Activated T-helper 1 cell treated with anti-CD3 and anti-CD28 coated beads, Interleukin-12 subunit alpha, Interleukin-12 subunit beta, Interleukin-2, Interleukin-4 antibody, amounts not matched to agents 30 ng/mL and 10 ng/mL and 1 ng/mL, durations not matched to agents 14 hours and 24 hours and 36 hours (primary cell): ENCODE measurements at places on chromosomes 16 and 17.
A peak's percentile ranks its signal among the peaks of the same experiment; 100 is the strongest.

GRCh38 chr16:49369651-49370611 is 3.7 kb upstream of the C16orf78 start:
- H3K27ac ChIP-seq: no peak overlapping the region
- no peak for DNase-seq
- peaks cover 4% of the 10 kb centered on the region for H3K27me3 ChIP-seq
- H3K4me1 ChIP-seq: no peaks in the 10 kb centered on the region
- H3K36me3 ChIP-seq: no peaks in the 10 kb centered on the region

DNA sequence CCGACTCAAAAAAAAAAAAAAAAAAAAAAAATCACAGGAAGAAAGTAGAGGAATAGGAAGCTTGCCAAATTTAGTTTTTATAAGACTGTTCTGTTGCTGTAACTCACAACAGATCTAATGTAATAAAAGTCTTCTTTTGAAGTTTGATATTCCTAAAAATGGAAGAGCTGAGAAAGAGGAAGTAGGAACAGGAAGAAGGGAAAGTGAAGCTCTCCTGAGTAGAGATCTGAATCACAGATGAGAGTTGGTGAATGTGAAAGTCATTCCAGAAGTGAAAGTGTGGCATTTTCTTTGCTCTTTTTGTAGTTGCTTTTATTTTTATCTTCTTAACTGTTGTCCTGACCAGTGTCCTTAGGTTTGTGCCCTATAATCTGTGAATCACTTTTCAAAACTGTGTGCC is 2.1 kb downstream of the NMT1 start:
- H3K27ac ChIP-seq: no peak overlapping the region
- H3K36me3 ChIP-seq: peaks cover 23% of the 10 kb centered on the region
- no peaks in the 10 kb centered on the region for H3K27me3 ChIP-seq
- peak overlapping the region; percentile 48 for H3K4me3 ChIP-seq
- no peak for DNase-seq
- peaks cover 25% of the 10 kb centered on the region for H3K4me1 ChIP-seq

- DNase-seq: no peak
- H3K4me3 ChIP-seq: peak overlapping the region; percentile 29
- H3K36me3 ChIP-seq: peaks cover 2% of the 10 kb centered on the region
- peak overlapping the region; percentile 6 for H3K27ac ChIP-seq
- no peaks in the 10 kb centered on the region for H3K27me3 ChIP-seq
- peaks cover 58% of the 10 kb centered on the region for H3K4me1 ChIP-seq
Measured at GRCh38 chr17:19371259-19372010, 6.9 kb upstream of the MAPK7 start.

DNA sequence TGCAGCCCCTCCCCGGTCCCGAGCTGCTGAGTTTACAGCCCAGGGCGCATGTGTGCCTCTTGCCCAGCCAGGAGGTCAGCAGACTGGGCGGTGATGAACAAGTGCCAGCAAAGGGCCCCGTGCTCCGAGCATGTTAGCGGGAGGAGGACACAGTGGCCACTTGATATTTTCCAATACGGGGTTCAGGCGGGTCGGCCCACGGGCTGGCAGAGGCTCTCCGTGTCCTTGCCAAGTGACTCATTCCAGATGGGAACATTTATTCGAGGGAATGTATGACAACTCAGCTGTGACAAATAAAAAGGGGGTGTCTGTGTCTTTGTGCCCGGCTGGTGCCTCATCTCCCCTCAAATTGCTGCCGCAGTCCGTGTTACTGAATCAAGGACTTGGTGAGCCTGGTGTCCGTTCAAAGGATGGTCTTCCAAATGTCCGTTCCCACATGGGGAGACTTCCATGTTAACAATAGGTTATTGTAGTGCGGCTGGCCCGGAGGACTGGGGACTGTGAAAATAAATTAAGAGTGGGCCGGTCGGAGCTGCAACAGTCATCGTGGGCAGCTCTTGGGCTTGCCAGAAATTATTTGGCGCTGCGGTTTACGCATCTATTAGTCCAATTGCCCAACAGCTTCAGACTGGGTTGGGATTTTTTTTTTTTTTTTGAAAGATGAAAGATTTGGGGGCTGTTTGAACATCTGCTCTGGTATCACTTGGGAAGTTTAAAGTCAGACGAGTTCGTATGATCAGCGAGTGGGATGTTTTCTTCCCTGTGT is 174.0 kb upstream of the CIBAR2 start:
- H3K27me3 ChIP-seq: no peaks in the 10 kb centered on the region
- H3K36me3 ChIP-seq: no peaks in the 10 kb centered on the region
- DNase-seq: no peak

DNA sequence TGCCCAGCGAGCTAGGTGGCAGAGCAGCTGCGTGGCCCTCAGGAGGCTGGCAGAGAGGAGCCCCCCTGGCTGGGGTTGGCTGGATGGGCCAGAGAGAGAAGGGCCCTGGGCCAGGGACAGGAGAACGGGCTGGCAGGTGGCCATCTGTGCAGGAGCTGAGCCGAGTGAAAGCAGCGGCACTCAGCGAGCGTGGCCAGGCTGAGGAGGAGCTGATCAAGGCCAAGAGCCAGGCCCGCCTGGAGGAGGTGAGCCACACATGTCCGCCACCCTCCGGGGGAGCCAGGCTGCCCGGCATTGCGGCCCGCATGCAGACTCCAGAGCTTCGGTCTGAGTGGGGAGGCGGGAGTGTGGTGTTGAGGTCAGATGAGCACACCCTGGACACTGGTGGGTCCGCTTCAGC is 2.1 kb upstream of the RAC3 start:
- no peaks in the 10 kb centered on the region for H3K27me3 ChIP-seq
- H3K27ac ChIP-seq: peak overlapping the region; percentile 52
- H3K4me1 ChIP-seq: no peaks in the 10 kb centered on the region
- DNase-seq: no peak
